NCI-H226 (cell line): ENCODE measurements at places on chromosomes 3 and 15.

GRCh38 chr3:131535131-131535530 lies 32.4 kb upstream of the MRPL3 start:
- no peak for DNase-seq

- DNase-seq = no peak
Measured at GRCh38 chr3:13054341-13055285, 18.6 kb downstream of the IQSEC1 start.

- no peak for DNase-seq
Measured at GRCh38 chr3:117885011-117885441, 1149.6 kb downstream of the IGSF11 start.

DNA sequence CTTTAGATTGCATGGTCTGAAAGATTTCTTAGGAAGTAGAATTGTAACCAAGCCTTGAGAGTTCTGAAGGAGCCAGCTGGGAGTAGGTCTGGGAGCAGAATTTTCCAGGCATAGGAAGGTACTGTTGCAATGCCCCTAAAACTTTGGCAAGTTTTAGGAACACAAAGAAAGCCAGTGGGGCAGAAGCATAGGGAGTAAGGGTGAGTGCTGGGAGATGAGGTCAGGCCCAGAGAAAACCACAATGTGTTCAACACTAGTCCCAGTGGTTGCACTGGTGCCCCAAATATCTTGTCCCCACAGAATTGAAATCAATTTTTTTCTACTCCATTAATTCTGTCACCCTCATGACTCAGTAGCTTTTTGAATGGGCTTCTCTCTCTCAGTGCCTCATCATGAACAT lies 120.7 kb upstream of the GALNT15 start:
- DNase-seq = no peak

DNA sequence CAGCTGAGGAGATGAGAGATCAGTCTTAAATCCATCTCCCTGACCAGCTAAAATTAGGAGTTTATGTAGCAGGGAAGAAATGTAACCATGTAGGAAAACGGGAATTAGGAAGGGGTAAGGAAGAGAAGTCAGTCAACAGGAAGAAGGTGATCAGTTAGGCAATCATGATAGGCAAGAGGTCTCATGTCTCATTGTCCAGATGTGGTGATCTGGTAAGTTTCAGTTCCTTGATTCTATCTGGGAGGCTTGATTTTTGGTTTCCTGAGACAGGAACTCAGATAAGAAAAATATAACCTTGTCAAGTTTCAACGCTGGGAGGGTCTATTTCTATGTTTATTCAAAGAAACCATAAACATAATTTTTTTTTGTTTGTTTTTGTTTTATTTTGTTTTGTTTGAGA lies 40.3 kb upstream of the TBC1D5 start:
- no peak for DNase-seq

- DNase-seq = no peak
Measured at GRCh38 chr15:62807539-62808130, 234.9 kb upstream of the TPM1 start.

DNA sequence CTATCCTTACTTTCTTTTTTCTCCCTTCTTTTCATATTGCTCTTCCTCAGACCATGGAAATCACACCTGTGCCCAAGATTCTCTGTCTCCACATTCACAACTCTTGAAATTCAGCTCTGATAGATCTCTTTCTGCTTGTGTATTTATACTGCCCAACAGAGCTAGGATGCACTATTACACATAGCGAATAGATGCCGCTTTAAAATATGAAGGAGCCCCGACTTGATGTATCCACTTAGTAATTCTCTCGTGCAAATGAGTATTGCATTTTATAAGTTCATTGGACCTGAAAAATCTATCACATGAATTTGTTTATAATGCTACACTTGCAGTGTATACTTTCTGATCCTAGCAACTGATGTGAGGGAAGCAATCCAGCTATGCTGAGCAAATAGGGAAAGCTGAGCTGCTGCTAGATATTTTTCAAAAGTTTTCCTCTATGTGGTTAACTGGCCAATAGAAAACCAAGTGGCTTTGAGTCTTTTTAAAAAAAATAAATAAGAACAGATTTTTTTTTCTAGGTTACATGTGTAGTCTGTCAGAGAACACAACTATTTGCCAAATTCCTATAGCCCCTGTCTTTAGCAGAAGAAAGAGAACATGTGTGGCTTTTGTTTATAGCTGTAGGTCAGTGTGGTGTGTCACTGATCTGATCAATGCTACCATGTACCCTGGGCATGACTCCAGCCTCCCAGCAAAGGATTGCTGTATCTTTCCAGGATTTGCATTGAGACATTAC lies 64.3 kb upstream of the LEKR1 start:
- no peak for DNase-seq

DNA sequence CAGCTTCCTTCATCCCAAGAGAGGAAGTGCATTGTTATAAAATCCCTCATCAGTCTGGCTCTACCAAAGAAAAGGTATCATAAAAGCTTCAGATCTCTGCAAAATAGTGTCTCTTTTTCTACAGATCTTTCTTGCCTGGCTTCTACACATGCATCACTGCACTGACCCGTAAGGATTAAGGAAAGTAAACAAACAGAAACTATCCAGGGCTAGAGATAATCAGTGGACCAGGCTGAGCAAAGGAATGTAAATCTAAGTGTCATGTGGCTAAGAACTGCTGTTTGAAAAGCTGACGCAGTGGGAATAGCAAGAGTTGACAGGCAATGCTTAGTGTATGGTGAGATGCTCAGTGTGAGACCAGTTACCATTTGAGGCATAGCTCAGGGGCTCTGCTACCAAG lies 339.7 kb downstream of the IL5RA start:
- no peak for DNase-seq
